Jurkat, Clone E6-1 (cell line): ENCODE measurements at places on chromosomes 5 and 9.

DNA sequence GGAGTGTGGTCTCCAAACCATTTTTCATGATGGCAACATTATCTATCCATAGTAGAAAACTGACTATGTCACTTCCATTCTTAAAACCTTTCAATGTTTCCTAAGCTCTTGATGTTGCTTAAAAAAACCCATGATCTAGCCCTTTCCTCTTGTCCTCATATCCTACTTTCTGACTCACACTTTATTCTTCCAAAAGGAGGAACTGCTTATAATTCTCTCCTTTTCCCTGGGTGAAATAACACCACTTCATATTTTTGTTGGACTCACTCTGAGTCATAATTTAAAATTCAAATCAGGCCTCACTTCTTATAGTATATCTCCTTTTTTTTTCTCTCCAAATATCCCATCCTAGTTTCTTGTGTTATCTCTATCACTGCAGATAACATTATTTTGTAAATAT, 513.9 kb downstream of the MAN2A1 start:
- no peak for DNase-seq

GRCh38 chr5:10063997-10064396, 185.7 kb downstream of the ATPSCKMT start:
- no peak for DNase-seq

- DNase-seq: no peak
Measured at GRCh38 chr9:79637177-79637925, 65.6 kb downstream of the TLE4 start.

DNA sequence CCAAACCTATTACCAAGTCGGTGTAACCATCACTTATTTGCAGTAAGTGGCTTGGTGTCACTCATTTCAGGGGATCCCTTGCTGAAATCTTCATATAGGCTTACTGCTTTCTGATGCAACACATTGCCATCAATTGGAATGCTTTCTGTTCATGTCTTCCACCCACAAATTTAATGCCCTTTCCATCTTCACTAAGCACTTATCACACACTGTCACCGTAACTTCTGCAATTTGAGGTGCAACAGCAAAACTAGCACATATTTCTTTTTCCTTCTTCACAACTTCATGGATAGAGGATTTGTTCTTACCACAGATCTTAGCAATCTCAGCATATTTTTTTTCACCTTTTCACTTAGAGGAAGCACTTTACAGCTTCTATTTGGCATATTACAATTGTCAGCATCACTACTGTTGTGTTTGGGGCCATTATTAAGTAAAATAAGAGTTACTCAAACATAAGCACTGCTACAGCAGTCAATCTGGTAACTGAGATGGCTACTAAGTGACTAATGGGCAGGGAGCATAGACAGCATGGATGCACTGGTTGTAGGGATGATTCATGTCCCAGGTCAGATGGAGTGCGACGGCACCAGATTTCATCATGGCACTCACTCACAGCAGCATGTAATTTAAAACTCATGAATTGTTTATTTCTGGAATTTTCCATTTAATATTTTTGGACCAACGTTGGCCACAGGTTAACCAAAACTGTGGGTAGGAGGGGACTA, 70.1 kb downstream of the PIP5K1B start:
- no peak for DNase-seq

DNA sequence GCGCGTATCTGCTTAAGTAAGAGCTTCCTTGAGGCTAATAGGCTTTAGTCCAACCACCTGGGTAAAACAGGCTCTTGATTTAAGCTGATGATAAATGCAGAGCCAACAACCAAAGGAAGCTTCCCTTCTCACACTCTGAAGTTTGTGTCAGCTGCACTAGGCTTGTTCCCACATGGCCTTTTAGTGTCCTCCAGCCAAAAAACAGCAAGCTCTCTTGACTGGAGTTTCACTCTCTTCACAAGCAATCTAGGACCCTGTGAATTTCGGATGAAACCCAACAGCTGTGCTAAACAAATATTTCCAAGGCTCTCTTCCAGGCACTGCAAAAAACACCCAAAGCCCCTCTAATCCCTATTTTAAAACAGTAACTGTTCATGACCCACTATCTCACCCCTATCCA, 63.9 kb downstream of the SAXO1 start:
- no peak for DNase-seq

- DNase-seq: peak; percentile 32
Measured at GRCh38 chr9:1007312-1007711, 30.9 kb downstream of the DMRT3 start.

DNA sequence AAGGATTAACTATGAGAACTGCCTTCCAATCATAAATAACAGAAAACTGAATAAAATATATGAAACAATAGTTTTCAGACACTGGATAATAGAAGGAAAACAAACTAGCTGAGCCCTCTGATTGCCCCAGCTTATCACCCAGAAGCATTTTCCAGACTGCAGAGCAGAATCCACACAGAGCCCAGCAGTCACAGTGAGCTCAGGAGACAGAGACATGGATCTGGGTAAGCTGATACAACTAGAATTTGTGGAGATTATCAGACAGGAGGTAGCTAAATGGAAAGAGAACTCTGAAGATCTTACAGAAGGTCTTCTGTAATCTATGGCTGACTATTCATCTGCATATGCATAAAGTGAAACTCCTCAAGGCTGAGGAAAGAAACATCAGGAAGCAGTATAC, 128.8 kb downstream of the NR2F1-AS1 start:
- no peak for DNase-seq

- no peak for DNase-seq
Measured at GRCh38 chr5:72387985-72388384, 67.8 kb downstream of the PTCD2 start.

DNA sequence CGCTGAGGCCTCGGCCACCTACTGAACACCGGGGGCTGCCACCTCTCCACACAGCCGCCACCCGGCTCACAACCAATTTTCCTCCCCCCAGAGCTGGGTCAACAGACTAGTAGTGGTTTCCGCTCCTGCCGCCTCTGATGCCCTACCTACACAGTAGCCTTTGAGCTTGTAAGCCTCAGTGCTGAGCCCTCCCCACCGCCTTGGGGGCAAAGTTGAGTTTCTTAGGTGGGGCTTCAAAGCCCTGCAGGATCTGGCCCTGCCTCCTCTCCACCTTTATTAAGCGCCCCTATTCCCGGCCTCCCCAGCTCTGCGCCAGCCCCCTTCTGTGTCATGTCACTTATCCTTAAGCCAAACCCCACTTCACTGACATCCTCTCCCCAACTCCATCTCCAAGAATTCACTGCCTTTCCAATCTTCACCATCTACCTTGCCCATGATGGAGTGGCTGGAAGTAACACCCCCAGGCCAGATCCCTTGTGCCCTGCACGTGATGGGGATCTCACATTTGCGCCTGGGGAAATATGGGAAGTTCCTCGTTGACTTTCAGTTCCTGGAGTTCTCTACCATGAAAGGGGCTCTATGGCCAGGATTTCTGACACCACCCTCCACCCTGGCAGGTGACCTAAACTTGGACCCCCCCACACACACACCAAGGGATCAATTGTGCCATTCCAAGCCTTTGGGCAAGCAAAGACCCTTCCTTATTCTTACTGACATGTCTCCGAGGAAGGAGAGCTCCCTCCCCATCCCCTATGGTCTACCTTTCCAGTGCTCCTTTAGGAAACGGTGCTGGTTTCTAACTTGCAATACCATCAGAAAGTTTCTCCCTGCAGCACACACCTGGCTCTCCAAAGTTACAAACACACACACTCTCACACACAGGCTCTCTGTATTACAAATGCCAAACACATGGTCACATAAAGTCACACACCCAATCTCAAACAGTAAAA, 2.7 kb upstream of the CNTFR start:
- no peak for DNase-seq

GRCh38 chr5:159051421-159052282, 48.1 kb downstream of the EBF1 start:
- DNase-seq: no peak

DNA sequence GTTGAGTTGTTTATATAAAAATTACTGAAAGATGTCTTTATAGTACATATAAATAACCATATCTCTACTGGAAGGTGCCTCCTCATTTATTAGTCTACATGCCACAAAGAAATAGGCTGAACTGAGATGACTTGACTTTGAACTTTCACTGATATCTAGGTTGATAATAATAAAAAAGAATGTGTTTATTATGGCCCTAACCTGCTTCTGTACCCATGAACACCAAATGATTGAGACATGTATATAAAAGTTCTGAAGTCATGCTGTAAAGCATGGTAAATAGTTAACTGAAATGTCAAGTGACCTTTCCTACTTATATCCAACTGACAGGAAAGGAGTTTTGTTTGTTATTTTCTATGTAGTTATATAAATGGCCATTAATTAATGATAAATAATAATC, 33.2 kb upstream of the GRAMD2B start:
- no peak for DNase-seq

DNA sequence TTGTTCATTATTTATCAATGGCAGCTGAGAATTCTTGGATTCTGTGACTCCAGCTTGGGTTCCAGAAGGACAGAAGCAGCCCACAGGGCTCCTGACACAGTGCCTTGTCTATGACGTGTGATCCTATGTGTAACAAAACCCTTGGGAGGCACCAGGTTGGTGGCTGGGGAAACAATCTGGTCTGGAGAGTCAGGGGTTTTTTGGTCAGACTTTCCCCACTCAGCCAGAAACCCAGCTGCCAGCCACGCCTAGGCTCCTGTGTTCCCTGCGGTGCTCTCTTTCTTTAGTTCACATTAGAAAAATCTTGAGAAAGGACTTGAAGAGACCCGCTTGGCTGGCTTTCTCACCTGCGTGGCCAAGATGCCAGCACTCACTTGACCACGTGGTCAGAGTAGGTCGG, 15.5 kb upstream of the ZBED3 start:
- no peak for DNase-seq
